Smooth muscle cell of the umbilical artery (primary cell): ENCODE measurements at places on chromosomes 4 and X. TPM values are rescaled to one million over a fixed set of nuclear protein-coding genes. Genes with fewer than 3 reads are reported as not detected.

ETDA gene
- total RNA-seq, result not detected in 2 replicates

PROM1 gene
- total RNA-seq, result not detected in 2 replicates

HS6ST2 gene
- under 0.01 and 0.42 TPM in 2 replicates for total RNA-seq

RUFY3 gene
- 69.7 and 87.0 TPM in 2 replicates for total RNA-seq

HMX1 gene
- not detected in 2 replicates for total RNA-seq

ABCD1 gene
- 17.2 and 25.5 TPM in 2 replicates for total RNA-seq
